Amniotic epithelial cell (primary cell): ENCODE measurements at places on chromosomes 4 and X.

- DNase-seq = peak; percentile 61
Measured at GRCh38 chr4:15689540-15689939, 7.9 kb downstream of the FAM200B start.

- no peak for DNase-seq
Measured at GRCh38 chrX:75229774-75230173, 44.1 kb upstream of the UPRT start.

GRCh38 chr4:40536032-40536431 lies 93.6 kb downstream of the RBM47 start:
- no peak for DNase-seq

GRCh38 chr4:141179474-141180373 lies 41.0 kb upstream of the ZNF330 start:
- DNase-seq = no peak

DNA sequence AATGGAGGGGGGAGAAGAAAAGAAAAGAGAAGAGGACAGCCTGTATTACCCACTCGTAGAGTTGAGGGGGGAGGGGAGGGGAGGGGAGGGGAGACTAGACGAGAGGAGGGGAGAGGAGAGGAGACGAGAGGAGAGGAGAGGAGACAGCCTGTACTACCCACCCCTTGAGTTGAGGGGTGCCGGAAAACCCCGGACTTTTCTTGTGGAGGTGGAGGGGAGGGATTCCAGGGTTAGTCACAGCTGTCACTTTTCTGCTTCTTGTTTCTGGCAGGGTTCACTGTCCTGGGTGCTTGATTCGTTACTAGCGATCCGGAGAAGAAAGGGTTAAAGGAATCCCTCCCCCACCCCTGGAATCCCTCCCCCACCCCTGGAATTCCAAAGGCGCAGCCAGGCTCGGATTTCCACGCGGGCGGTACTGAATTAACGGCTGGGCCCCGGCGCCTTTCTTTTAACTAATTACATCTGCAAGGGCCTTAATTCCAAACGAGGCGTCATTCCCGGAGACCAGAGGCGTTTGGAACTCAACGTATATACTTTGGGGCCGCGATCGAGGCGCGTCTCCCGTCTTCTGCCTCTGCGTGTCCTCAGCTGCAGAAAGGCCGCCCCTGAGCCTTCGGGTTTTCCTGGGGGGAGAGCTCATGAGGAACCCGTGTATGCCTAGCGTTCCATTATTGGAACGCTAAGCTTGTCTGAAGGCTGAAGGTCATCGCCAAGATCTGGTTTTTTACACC lies 20.1 kb upstream of the CSF2RA start:
- no peak for DNase-seq

DNA sequence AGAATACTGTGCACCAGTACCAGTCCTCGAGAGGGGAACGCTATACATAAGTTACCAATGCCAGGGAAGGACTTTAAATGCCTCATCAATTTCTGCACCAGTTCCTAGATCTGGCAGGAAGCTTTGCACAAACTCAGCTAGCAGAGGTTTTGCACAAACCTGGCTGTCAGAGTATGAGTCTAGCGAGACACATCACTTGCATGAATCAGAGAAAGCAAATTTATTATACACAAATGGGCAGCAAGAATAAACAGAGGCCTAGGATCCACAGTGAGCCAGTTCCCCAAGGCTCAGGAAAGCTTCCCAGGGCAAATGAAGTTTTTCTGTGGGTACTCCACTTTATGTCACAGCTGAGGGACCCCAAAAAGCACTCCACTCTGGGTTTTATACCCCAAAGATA lies 523.5 kb downstream of the CFAP47 start:
- peak; percentile 50 for DNase-seq

DNA sequence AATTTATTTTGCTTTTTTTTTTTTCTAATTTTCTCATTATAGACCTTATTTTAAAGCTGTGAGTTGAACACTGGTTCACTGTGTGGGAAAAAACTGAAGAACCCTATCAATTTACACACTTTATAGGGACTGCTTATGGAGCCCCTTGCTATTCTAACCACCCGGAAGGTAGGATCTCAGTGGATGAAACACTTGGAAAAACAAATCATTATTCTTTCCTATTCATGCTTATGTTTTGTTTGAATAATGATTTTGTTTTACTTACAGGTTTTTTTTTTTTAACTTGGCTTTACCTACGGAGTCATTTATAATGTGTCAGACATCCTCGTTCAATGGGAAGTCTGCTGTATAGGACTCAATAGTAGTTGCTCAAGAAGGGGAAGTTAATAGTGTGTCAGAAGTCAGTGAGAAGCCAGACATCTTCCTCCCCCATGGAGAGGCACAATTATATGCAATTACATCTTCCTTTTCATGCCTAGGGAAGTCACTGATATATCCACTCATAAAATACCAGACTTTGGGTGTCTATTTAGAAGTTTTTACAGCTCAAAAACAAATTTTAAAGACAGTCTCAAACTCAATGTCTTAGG lies 113.2 kb downstream of the ARSF start:
- no peak for DNase-seq

- DNase-seq = no peak
Measured at GRCh38 chr4:163568843-163569242, 74.4 kb downstream of the TMA16 start.

DNA sequence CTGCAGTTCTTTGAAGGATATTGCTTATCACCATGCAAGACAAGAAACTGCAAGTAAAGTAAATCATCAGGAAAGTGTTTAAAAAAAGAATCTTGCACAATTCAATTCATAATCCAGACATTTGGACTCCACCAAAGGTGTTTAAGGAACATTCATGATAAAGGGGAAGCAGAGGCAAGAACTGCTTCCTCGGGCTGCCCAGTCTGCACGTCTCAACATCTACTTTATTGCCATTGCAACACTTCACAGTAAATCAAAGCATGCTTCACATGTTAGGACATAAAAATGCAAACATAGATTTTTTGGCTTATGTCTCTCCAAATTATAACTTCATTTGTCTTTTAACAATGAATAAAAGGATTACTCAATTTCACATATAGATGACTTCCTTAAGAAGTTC lies 42.5 kb downstream of the MID1 start:
- peak; percentile 58 for DNase-seq

- no peak for DNase-seq
Measured at GRCh38 chr4:165124488-165124887, 11.8 kb upstream of the TMEM192 start.

GRCh38 chrX:17432158-17432557 lies 57.2 kb downstream of the NHS start:
- no peak for DNase-seq

DNA sequence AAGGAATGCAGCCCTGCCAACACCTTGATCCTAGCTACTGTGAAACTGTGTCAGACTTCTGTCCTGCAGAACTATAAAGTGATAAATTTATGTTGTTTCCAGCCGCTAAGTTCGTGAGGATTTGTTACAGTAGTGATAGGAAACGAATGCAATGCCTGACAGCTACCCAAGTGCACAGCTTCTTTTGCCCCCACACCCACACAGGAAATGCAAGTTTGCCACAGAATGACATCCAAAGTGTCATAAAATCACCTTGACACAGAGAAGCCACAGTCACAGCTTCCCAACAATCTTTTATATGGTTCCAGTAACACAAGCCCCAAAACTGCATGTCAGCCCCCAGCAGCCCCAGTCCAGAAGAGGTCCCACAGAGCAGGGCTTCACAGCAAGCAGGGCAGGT lies 216.9 kb upstream of the S100G start:
- no peak for DNase-seq

GRCh38 chrX:136227948-136228838 lies 23.0 kb downstream of the MAP7D3 start:
- no peak for DNase-seq

DNA sequence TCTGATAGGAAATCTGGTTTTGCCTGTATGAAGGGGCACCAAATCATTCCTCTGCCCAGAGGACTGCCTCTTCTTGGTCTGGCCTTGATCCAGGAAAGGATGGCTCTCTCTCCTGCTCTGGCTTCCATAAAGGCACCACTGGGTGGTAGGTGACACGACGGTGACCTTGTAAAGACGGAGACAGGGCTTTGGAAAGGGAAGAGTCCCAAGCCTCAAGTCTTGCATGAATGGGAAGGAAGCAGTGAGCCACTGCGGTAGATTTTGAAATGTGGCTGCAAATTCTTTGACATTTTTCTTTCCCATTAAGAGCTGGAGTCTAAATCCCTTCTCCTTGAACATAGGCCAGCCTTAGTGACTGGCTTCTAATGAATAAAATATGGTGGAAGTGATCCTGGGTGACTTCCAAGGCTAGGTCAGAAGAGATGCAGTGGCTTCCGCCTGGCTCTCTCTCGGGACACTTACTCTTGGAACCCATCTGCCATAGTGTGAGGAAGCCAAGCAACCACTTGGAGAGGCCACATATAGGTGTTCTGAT lies 347.4 kb downstream of the BCOR start:
- no peak for DNase-seq

- DNase-seq = peak; percentile 83
Measured at GRCh38 chr4:174324725-174325124, 41.0 kb downstream of the CEP44 start.

DNA sequence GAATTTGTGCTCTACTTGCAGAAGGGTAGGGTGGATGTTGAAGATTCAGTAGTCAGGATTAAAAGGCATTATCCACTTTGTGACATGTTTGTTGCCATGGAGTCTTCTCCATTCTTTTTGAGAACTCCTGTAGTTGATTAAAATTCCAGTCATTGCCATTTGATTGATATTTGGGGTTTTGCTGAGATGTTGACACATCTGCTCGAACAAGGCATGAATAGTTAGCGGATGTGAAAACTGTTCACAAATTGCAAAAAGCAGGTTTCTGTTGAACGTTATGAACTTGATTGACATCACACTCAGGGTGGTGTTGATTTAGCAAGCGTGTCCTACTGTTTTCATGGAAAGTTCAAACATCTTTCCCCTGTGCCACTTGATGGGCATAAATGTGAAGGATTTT lies 16.9 kb downstream of the LIMCH1 start:
- DNase-seq = no peak

- no peak for DNase-seq
Measured at GRCh38 chr4:84442778-84443177, 56.3 kb downstream of the NKX6-1 start.

DNA sequence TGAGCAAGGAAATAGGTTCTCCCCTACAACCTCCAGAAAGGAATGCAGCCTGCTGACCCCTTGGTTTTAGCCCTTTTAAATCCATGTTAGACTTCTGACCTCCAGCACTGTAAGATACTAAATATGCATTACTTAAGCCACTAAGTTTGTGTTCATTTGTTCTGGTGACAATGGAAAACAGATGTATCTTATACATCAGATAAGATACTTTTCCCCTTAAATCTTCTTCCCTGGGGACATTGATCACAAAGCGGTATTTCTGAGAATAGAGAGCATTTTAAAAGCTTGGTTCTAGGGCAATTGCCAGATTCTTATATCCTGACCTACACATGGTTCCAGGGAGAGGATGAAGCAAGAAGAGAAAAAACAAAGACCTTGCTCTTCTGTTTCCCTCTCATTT lies 6.5 kb upstream of the TMEM184C start:
- no peak for DNase-seq

DNA sequence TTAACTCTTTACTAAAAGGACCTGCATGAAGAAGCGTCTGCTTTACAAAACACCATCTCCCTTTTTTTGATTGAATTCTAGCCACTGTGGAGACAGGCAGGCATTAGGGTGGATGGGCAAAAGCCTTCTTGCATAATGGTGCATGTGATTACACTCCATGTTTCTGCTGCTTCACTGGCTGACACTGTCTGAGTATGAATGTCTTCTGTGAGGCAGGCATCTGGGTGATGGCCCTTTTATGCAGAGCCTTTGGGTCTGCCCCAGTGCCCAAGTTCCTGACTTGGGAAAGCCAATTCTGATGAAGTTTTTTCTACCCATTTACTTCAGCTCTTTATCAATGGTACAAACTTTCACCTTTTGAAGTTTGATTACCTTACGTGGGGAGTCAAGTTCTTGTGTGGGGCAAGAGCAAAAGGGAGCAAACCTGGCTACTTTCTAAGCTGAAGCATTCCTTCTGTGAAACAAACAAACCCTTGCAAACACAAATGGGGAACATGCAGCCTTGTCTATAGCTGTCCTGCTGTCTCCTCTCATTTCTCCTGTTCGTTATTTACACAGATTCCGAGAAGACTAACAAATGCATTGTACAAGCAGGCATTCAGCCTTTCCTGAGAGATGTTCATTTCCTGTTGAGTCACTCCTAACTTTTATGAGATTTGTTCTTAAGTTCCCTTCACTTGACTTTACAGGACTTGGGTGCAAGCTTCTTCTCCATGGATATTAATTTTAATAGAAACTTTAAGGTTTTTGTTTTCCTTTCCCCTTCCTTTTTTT lies 301.9 kb downstream of the TLL1 start:
- DNase-seq = peak; percentile 13

GRCh38 chr4:146407669-146408084 lies 114.1 kb downstream of the SLC10A7 start:
- no peak for DNase-seq

- peak; percentile 95 for DNase-seq
Measured at GRCh38 chrX:13487731-13488505, 81.5 kb upstream of the EGFL6 start.
